ENCODE measurements at places on chromosomes 3 and 15. TPM values are rescaled to one million over a fixed set of nuclear protein-coding genes. Genes with fewer than 3 reads are reported as not detected.

The KCNMB3 gene
- total RNA-seq, result 0.75 TPM

The GOLGA8S gene
- total RNA-seq, result 0.48 TPM

The XCR1 gene
- 0.07 TPM for total RNA-seq

The ISLR2 gene
- 1.9 TPM for total RNA-seq

The KLF15 gene
- 35.9 TPM for total RNA-seq

The WDR5B gene
- total RNA-seq, result 3.3 TPM

The SLC24A5 gene
- not detected for total RNA-seq
